ENCODE measurements at places on chromosomes 5 and 9.

- no peak for DNase-seq
Measured at GRCh38 chr5:80193401-80193800, 62.4 kb downstream of the SERINC5 start.

DNA sequence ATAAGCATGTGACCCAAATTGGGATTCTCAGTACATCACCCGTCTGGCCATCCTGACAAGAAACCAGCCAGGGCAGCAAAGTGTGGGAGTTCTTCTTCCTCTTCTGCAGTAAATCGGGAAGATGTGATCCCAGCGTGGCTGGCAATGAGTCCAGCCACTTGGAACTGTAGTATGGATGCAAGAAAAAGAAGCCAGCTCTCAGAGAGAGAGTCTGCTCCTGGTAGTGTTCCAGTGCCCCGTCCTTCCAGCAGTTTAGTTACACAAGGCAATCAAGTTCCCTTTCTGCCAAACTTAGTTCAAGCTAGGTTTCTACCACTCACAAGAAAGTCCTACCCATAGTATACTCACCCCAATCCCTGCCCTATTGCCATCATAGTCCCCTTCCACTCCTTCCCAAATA, 65.6 kb downstream of the CDK5RAP2 start:
- no peak for DNase-seq

GRCh38 chr9:126809068-126809467, 4.2 kb downstream of the ZBTB43 start:
- DNase-seq: no peak

DNA sequence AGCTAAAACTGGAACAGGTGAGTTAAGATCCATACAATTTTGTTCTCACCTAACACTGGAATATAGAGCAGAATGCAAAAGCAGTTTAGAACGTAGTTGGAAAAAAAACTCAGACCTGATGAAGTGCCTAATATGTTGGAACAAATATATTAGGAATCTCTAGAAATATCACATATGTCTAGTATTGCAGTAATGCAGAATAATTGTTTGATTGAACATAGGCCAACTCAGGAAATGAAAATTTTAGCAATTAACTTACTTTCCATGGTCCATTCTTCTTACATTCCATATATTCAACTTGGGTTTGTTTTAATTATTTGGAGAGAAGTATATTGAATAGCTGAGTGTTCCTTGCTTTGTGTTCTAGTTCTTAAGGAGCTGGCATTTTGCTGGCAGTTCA, 111.8 kb upstream of the ADAMTSL1 start:
- no peak for DNase-seq

GRCh38 chr9:130027533-130028365, 15.2 kb downstream of the FNBP1 start:
- DNase-seq: no peak

DNA sequence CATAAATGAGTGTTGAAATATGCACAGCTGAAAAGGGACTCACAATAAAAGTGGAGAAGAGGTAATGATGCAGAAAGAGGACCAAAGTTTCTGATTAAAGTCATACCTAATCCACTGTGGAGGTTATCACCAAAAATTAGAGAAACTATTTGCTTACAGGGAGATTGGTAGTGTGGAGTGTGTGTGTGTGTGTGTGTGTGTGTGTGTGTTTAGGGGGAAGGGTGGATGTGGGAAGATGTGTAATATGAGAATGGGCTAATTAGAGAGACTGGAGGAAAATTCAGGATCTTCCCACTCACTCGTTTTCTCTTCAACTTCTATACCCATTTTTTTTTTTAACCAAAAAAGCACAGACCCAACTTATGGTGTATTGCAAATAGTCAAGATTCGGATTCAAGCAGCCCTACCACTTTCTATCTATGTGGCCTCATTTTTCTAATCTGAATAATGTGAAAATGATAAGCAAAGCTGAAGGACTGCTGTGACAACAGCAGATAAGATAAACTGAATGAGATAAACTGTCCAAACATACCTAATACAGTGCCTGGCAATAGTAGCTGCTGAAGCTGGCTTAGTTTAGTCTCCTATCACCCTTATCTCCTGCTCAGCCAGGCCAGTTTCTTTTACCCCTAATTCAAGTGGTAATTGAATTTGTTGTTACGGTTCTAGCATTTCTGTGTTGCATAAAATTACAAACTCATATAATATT, 501.1 kb downstream of the KDM4C start:
- DNase-seq: no peak

DNA sequence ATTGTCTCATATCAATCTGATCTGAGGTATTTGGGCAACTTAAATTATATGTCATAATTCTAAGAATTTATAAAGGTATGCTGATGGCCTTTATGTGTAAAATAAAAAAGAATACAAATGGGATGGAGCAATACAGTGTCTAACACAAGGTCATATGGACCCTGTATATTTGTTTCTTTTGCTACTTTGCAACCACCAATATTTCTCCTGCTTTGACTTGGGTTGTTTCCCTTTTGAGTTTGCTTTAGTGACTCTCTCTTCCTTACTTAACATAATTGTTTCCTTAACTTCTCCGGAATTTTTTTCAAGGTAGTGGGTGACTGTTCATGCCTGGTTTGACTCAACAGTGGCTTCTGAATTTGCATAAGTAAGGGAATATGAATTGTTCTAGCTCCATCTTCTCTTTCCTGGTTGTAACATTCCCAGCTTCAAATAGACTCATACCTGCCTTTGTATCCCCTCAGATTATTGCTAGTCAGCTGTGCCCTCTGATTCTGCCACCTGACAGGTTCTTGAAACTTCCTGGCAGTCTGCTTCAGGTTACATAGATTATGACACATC, 30.2 kb upstream of the ANXA1 start:
- no peak for DNase-seq

GRCh38 chr9:20980832-20981455, 50.5 kb downstream of the HACD4 start:
- no peak for DNase-seq

DNA sequence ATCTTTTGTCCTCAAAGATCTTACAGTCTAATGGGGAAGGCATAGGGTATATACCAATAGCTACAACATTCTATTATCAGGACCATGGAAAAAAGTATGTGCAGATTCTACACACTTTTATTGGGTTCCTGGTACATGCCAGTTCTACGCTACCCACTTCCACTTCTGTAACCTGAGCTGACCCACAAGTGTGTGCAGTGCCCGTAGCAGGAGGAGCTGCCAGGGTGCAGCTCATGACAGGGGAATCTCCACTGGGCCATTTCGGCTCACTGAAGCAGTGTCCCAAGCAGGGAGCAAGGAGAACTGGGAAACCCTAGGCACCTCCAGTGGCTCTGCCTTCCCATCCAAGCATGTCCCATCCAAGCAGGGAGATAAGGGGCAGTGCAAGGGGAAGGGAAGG, 60.4 kb downstream of the FOXI1 start:
- DNase-seq: no peak

DNA sequence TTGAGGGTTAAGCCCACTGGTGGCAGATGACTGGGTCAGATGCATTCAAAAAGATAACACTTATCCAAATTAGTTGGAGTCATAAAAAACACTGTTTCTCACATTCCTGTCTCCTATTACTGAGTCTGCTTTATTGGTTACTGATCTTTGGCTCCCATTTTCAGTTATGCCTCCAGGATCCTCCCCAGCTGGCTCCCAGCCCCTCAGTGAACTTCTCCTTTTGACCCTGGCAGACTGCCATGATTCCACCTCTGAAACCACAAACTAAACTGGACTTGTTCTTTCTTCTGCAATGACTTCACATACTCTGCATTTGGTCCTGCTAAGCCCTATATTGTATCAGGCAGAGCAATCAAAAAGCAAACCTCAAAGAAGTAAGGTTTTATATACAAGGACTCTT, 860.8 kb upstream of the DMAC1 start:
- no peak for DNase-seq

- DNase-seq: peak; percentile 17
Measured at GRCh38 chr5:178839319-178839704, 20.4 kb upstream of the ZNF354B start.

DNA sequence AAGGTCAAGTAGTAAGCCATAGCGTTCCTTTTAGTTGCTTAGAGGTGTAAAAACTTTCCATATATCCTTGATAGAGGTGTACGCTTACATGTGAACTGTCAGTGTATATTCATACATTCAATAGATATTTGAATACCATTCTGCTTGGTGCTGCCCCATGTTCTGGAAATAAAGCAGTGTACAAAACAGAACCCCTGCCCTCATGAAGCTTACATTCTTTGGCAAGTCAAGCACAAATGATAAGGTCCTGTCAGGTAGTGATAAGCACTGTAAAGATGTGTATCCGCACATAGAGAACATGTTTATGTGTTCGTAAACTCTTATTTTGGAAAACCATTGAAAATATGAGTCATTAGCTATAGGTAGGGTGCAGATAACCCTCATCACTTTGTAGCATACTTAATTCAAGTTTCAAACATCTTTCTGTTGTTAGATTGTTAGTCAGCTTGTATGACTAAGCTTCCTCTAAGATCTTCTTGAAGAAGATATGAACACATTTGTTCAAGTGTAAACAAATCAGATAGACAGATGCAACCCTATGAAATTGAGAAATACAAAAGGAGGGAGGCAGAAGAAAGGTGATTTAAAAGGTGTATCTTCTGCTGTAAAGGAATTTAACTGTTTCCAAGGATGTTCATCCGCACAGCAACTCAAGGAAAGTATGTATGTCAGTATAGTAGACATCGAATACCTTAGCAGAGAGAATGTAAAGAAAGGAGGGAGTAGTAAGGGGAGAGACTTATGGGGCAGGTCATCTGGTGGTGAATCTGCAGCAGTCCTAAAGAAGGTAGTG, 1.6 kb downstream of the GTF3C4 start:
- no peak for DNase-seq

GRCh38 chr5:135662683-135663082, 83.9 kb upstream of the CXCL14 start:
- no peak for DNase-seq

GRCh38 chr5:108168915-108169314, 213.0 kb downstream of the FBXL17 start:
- no peak for DNase-seq

DNA sequence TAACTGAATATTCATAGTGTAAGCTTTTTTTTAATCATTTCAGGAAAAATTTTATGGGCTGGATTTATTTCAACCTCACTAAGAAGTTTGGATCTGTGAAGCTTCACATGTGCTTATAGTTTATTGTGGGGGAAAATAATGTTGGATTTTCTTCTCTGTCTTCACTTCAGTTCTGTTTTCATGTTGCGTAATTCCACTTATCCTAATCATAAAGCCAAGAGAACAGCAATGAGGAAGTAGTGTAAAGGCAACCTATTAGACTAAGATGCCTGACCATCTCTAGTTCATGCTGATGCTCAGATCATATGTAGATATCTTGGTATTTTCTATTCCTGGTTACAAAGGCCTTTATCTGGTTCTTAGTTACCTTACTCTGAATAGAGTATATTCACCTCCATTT, 50.0 kb downstream of the CD180 start:
- no peak for DNase-seq

DNA sequence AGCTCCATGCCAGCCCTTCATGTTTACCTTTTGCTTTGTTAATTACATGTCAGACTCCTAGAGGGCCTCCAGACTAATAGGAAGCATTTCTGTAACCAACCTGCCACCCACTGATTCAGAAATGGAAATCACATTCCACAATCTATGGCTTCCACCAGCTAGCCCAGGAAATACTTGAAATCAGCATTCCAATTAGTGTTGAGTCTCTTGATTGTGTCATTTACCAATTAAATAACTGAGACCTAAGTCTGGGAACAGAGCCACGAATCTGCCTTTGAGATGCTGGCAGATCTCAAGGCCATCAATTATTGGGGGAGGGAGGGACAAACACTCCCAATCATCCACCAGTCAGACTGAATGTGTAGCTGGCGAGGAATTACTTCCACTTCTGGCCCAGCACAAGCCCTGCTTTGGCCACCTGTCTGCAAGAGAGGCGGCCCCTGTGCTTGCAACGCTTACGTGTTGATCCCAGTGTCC, 27.4 kb upstream of the SAP30L start:
- DNase-seq: no peak

- no peak for DNase-seq
Measured at GRCh38 chr9:69798744-69799143, 21.9 kb upstream of the CFAP95 start.

GRCh38 chr9:89606049-89606623, 1.3 kb downstream of the GADD45G start:
- DNase-seq: no peak

- DNase-seq: no peak
Measured at GRCh38 chr5:139636207-139636792, 11.8 kb upstream of the CXXC5 start.

DNA sequence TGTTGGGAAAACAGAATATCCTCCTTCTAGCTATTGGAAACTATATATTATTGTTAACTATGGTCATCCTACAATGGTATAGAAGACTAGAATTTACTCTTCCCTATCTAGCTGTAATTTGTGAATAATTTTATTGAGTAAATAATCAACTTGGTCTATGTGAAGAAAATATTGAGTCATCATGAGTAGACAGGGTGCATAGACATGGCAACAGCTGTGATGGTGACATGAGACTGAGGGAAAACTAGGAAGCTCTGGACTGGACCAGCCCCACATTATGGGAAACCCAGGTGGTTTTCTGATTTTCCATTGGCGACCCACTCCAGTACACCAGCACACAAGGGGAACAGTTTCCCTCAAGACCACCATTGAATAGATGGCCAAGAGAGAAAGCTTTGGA, 95.0 kb downstream of the APBA1 start:
- no peak for DNase-seq

DNA sequence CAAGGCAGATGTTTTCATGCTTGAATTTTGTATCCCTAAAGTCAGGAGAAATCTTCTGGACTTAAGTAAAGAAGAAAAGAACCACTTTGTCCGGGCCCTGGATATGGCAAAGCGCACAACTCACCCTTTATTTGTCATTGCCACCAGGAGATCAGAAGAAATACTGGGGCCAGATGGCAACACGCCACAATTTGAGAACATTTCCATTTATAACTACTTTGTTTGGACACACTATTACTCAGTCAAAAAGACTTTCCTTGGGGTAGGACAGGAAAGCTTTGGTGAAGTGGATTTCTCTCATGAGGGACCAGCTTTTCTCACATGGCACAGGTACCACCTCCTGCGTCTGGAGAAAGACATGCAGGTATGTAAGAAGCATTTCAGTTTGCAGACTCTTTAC, 2.3 kb downstream of the TYRP1 start:
- no peak for DNase-seq

GRCh38 chr5:171747061-171747859, 38.4 kb upstream of the SMIM23 start:
- no peak for DNase-seq

DNA sequence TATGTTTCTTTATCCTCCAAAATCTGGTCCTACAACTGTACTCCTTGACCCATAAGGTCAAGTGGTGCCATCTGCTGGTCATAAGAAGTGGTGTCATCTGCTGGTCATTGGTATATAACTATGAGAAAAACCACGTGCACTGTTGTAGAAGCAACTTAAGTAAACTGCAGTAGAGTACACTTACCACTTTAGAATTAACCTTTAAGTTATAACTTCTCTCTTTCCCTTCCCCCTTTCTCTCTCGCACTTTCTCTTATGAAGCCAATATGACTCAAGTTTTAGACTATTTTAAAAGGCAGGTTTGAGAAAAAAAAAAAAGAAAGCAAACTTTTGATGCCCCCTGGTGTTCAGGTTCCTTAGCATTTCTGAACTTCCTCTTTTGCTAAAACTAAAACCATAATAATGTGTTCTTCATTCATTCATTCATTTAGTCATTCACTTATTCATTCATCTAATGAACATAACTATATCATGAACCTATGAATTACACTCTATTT, 12.8 kb upstream of the MTAP start:
- DNase-seq: no peak

GRCh38 chr5:56155992-56156584, 77.0 kb downstream of the ANKRD55 start:
- no peak for DNase-seq

GRCh38 chr5:96595300-96596090, 66.7 kb upstream of the CAST start:
- no peak for DNase-seq

Data from activated CD8-positive, alpha-beta memory T cell treated with anti-CD3 and anti-CD28 coated beads for 1 hour (primary cell).